Stimulated activated CD4-positive, alpha-beta T cell treated with anti-CD3 and anti-CD28 coated beads, Interleukin-1b, Interleukin-23, amount 100 ng/mL, for 1 hour (primary cell): ENCODE measurements at places on chromosomes 12 and 14.

DNA sequence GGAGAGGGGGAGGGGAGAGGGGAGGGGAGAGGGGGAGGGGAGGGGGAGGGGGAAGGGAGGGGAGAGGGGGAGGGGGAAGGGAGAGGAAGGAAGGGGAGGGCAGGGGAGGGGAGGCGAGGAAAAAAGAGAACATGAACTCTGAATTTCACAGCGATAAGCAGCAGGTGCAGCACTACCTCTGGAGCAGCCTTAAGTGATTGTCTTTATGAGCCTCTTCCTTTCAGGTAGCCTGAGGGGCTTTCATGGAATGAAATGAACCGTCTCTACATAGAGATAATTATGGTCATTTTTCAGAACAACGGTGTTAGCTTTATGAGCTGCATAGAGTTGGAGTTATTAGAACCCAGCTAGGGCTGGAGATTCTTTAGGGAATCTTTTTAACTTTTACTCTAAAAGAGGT, 18.1 kb upstream of the PTCSC3 start:
- no peak for DNase-seq

GRCh38 chr12:117986705-117987469, 18.1 kb upstream of the KSR2 start:
- DNase-seq, result no peak

DNA sequence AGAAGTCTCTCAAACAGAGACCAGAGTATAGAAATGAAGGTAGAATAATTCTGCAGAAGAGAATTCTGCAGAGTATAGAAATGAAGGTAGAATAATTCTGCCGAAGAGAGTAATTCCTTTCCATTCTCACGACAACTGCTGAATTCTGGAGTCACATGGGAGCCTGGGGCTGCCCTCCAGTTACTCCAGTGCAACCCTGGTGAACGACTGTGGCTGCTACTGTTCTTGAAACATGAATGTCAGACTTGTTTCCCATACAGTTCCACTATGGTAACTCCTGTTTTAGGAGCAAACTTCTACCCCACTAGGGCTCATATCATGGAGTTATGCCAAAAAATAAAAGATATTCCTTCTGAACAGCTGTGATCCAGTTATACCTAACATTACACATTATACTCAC, 164.4 kb downstream of the KICS2 start:
- DNase-seq, result no peak

DNA sequence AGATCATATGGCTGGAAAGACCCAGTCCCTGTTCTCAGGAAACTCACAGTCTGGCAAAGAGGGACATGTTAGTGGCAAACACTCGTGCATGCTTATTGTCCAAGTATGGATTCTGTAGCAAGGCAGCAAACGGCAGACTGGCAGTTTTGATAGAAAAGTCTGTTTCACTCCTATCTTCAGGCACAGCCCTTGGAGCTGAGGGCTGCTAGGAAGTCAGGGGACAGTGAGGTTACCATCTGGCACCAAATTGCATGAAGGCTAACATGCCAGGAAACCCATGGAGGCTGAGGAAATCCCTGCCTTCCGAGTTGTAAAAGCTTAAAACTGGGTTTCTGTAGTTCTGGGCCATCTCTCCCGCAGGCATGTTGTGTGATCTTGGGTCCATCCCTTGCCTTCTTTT, 32.9 kb downstream of the CALM1 start:
- DNase-seq, result no peak

DNA sequence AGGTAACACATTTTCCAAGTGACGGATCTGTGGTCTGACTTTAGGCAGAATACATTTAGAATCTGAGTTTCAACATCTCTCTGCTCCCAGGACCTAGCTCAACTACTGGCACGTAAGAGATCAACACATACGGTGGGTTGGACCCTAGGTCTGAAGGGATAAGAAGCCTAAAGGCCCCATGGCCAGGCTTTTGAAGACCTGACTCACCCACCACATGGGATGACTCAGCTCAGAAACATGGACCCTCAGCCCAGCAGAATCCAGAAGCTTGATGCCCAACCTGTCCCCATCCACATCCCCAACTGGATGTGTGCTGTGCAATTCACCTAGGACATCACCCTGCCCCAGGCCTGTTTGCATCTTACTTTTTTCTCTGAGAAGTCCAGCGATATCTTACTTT, 770.2 kb downstream of the BCL11B start:
- DNase-seq, result no peak
